ENCODE measurements at places on chromosomes 5 and 9. TPM values are rescaled to one million over a fixed set of nuclear protein-coding genes. Genes with fewer than 3 reads are reported as not detected.

The PRSS3 gene
- total RNA-seq, result 1.2 TPM

The GPRIN1 gene
- total RNA-seq, result 101 TPM

The FGF18 gene
- total RNA-seq, result 0.82 TPM

The GPX8 gene
- 1.2 TPM for total RNA-seq

The CACNA1B gene
- 31.4 TPM for total RNA-seq

The ANKRD18A gene
- 1.6 TPM for total RNA-seq

The SLC22A5 gene
- total RNA-seq, result 6.5 TPM

The SPINK4 gene
- total RNA-seq, result not detected

The SLC34A1 gene
- total RNA-seq, result not detected

The IL31RA gene
- total RNA-seq, result not detected

The CANX gene
- 405 TPM for total RNA-seq

The C9 gene
- under 0.01 TPM for total RNA-seq

The DMRT2 gene
- total RNA-seq, result not detected

The NR5A1 gene
- total RNA-seq, result not detected

The C9orf152 gene
- total RNA-seq, result not detected

The BTNL3 gene
- total RNA-seq, result not detected

The CDC25C gene
- 2.4 TPM for total RNA-seq

The CATSPER3 gene
- 0.82 TPM for total RNA-seq

The PCDHA9 gene
- total RNA-seq, result 9.8 TPM

The LHX6 gene
- 11.8 TPM for total RNA-seq

The EXD3 gene
- total RNA-seq, result 12.6 TPM

The PROB1 gene
- under 0.01 TPM for total RNA-seq

The PCDHGA10 gene
- 9.8 TPM for total RNA-seq

The ADAMTSL2 gene
- total RNA-seq, result 2.4 TPM

The CNTFR gene
- total RNA-seq, result 9.8 TPM

The ENTPD8 gene
- total RNA-seq, result not detected

The CCL21 gene
- total RNA-seq, result not detected

The MEIKIN gene
- total RNA-seq, result not detected

Data from frontal cortex (tissue), 4 donors.